CD4-positive, alpha-beta T cell (primary cell): ENCODE measurements at places on chromosomes 7 and 10.
A peak's percentile ranks its signal among the peaks of the same experiment; 100 is the strongest.

DNA sequence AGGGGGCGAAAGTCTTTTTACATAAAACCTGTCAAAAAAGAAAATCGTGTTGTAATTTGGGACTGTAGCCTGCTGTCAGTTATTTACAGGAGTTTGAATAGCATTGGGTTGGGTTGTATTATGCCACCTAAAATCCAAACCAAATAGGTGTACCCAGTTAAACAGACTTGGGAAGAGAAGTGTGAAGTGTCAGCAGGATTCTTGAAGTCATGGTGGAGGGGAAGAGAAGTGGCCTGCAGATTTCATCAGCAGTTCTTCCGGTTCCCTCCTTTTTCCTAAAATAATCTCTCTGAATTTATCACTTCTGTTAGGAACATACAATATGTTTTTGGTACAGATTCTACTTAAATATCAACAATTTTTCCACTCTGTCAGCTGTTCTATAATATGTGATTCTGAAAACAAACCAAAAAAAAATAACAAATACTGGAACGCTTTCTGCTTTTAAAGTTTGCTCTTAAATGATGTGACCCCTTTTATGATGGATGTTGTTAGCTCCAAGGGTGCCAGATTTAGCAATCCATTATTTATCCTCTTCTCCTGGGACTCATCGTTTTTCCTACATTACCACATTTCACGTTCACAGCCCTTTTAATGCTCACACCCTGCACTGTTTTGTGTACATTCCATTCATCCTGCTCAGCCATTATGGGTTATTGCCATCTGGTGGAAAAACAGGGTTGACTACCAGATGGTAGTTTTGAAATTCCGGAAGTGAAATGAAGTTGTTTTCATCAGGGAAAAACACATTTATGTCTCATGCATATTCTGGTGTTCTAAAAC lies 18.7 kb upstream of the ARHGAP12 start:
- DNase-seq = no peak

- no peak for DNase-seq
Measured at GRCh38 chr10:116848944-116849247, 403 bp upstream of the ENO4 start.

DNA sequence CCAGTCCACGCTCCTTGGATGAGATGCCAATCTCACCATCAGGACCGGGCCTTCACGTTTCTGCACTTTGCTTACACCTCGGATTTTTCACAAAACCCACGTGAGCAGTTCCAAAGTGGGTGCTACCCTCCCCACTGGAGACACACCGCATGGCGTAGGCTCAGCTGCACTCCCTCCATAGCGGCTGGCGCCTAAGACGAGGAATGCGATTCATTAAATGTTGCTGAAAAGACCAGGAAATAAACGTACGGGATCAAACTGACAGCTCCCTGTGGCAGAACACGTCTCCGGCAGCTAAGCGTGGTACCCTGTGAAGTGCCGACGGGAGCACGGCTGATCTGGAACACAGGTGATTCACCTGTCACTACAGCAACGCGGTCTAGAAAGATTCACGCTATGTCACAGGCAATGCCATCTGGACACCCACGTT lies 209.0 kb downstream of the DIP2C start:
- no peak for DNase-seq

- DNase-seq = no peak
Measured at GRCh38 chr7:93242106-93242505, 9.9 kb downstream of the VPS50 start.

GRCh38 chr7:103445228-103446048 lies 569 bp downstream of the SLC26A5 start:
- DNase-seq = no peak

GRCh38 chr10:110379831-110380230 lies 75.1 kb upstream of the SMNDC1 start:
- DNase-seq = no peak

GRCh38 chr10:5552376-5553321 lies 27.9 kb downstream of the CALML3 start:
- DNase-seq = no peak

GRCh38 chr10:83492004-83492403 lies 647.3 kb upstream of the GHITM start:
- DNase-seq = no peak

GRCh38 chr10:3186368-3186767 lies 13.8 kb upstream of the PITRM1 start:
- peak; percentile 65 for DNase-seq

- no peak for DNase-seq
Measured at GRCh38 chr10:78624791-78625190, 444.0 kb upstream of the ZMIZ1 start.

- no peak for DNase-seq
Measured at GRCh38 chr7:41219276-41219675, 483.6 kb downstream of the INHBA start.

- DNase-seq = no peak
Measured at GRCh38 chr10:62540389-62540788, 166.2 kb downstream of the ZNF365 start.

DNA sequence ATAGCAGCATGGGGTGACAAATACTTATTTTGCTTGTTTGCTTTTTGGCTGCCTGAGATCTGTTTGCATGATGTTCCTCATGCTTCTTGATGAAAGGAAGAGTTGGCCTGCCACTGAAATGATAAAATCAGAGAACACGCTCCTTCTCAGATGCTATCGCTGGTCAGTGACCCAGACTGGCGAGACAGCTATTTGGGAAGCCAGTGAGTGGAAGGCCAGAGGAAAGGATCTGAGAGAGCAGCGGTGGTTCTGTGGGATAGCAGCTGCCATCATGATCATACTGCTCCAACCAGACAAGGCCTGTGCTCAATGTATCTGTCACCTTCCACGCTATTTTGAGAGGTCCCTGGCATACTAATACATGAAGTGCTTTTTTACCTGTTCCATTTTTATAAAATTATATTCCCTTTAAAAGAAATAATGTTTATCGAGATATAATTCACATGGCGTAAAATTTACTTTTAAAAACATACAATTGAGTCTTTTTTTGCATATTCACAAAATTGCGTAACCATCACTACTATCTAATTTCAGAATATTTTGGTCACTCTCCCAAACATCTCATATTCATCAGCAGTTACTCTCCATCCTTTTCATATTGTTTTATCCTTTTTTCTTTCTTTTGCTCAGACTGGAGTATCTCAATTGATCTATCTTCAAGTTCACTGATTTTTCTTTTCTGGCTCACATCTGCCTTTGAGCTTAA lies 695.1 kb downstream of the TNS3 start:
- DNase-seq = no peak

DNA sequence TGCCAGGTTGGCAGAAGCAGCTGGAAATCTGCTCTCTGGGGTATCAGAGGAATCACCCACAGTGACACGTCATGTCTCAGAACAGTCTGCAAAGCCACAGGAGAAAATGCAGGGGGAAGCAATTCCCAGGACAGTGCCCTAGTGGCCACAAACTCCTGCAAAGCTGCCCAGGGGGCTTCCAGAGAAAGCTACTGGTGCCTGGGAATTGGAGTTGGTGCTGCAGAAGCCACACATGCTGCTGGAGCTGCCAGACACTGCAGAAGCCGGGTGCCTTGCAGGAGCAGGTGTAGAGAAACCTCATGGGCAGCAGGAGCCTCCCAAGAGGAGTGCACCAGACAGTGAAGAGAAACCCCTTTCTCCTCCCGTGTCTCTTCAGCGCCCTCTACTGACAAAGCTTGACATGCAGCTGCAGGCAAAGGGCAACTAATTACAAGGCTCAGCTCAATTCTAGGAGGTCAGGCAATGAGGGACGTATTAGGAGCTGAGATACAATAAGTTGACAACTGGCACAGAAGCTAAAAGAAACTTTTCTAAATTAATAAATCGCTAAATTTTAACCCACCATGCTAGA lies 30.2 kb upstream of the NUB1 start:
- DNase-seq = no peak

- no peak for DNase-seq
Measured at GRCh38 chr7:127959770-127960169, 71.5 kb downstream of the LRRC4 start.
